CD4-positive, alpha-beta T cell treated with Interleukin-12 subunit alpha and Interleukin-12 subunit beta, for 1 hour (primary cell): ENCODE measurements at places on chromosomes 7 and 10.

GRCh38 chr10:45625879-45626278, 46.7 kb downstream of the ZFAND4 start:
- DNase-seq = no peak

DNA sequence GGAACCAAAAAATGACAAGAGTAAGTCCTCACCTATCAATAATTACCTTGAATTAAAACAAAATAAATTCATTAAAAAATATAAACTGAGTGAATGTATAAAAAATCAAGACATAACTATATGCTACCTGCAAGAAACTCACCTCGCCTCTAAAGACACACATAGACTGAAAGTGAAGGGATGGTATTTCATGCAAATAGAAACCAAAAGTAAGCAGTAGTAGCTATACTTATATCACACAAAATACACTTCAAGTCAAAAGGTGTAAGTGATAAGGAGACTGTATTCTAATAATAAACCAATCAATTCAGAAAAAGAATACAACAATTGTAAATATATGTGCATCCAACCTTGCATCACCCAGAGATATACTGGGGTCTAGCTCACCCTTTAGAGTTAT, 332.6 kb downstream of the SH2D4B start:
- DNase-seq = no peak

- DNase-seq = no peak
Measured at GRCh38 chr7:36469236-36469635, 79.6 kb downstream of the ANLN start.

GRCh38 chr10:122508021-122508420, 46.7 kb downstream of the HTRA1 start:
- DNase-seq = no peak

- no peak for DNase-seq
Measured at GRCh38 chr10:93422118-93422517, 60.0 kb downstream of the MYOF start.

DNA sequence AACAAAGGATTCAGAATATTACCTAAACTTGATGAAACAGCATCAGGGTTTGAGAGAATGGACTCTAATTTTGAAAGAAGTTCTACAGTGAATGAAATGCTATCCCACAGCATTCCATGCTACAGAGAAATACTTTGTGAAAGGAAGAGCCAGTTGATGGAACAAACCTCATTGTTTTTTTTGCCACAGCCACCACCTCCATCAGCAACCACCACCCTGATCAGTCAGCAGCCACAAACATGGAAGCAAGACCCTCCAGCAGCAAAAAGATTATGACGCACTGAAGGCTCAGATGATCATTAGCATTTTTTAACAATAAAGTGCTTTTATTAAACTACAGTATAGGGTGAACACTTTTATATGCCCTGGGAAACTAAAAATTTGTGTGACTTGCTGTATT, 98.7 kb downstream of the LRRC4 start:
- no peak for DNase-seq

DNA sequence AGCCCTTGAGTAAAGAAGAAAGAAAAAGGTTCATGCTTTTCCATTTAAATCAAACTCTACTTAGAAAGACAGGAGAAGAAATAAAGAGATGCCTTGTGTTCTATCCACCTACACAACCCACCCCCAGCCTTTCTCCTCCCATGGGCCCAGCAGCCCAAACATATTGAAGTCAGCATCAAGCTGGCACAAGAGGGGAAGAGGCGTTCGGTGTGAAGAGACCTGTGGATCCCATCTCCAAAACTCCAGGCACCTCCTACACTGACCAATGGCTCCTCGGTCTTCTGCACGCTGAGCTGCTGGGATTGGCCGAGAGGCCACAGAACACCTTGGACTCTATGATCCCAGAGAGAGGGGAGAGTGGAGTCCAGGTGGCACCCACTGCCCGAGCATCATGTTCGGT, 66.0 kb upstream of the CELF2 start:
- DNase-seq = no peak

DNA sequence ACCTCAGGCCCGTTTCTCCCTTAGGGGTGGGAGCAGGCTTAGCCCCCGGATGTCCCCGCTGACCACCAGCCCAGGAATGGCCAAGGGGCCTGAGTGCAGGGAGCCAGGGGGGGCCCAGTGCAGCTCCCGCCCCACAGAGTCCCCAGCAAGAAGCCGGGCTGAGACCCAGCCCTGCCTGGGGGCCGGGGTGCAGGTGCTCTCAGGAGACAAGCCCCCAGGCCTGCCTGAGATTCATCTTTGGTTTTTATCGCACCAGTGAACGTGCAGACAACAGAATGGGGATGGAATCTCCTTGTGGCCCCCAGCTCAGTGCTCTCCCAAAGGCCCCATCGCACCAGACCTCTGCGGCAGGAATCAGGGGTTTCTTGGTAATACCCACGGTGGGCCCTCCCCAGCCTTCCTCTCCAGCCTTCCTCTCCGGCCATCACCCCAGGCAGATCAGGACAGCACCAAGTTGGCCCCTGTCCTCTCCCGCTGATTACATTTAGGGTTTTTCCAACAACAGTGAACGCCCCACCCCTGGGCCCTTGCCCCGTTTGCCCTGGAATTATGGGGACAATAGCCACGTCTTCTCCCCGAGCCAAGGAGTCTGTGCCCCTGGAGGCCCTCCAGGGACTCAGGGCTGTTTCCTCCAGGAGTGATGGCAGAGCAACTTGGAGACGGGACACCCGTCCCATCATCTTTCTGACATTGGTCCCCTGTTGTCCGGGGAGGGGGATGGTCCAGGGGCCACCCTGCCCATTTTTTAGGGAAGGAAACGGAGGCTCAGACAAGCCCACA, 22.4 kb downstream of the ADAP1 start:
- no peak for DNase-seq

DNA sequence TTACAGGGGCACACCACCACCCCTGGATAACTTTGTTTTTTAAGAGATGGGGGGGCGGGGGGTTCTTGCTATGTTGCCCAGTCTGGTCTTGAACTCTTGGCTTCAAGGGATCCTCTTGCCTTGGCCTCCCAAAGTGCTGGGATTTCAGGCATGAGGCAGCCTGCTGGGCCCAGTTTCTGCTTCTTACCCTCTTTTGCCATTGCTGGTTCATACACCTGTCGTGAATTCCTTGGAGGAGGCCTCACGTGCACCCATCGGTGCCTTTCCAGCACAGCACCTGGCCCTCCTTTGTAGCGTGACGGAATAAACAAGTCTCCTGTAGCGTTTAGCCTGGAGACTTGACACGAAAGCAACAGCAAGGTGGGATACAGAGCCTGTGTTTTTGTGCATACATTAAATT, 75.5 kb downstream of the CARD11 start:
- DNase-seq = no peak

GRCh38 chr7:111339006-111339405, 223.3 kb downstream of the IMMP2L start:
- no peak for DNase-seq

DNA sequence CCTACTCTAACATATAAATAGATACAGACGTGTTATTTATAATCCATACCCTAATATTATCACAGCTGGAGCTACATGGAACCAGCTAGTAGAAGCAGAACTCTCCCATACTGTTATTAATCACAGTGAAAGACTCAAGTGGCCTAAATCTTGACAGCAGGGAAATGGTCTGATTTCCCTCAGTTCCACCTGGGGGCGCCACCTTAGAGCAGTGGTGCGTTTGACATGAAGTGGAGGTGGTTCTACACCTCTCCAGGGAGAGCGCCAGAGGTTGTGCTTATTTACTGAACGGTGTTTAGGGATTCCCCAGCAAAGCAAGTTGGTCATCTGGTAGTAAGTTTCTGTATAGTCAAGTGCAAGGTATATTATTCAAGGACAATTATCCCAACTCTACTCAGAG, 17.6 kb downstream of the DNTT start:
- DNase-seq = no peak

- DNase-seq = no peak
Measured at GRCh38 chr10:35942057-35942456, 300.0 kb upstream of the FZD8 start.

GRCh38 chr7:158422887-158423560, 164.6 kb downstream of the PTPRN2 start:
- DNase-seq = no peak

DNA sequence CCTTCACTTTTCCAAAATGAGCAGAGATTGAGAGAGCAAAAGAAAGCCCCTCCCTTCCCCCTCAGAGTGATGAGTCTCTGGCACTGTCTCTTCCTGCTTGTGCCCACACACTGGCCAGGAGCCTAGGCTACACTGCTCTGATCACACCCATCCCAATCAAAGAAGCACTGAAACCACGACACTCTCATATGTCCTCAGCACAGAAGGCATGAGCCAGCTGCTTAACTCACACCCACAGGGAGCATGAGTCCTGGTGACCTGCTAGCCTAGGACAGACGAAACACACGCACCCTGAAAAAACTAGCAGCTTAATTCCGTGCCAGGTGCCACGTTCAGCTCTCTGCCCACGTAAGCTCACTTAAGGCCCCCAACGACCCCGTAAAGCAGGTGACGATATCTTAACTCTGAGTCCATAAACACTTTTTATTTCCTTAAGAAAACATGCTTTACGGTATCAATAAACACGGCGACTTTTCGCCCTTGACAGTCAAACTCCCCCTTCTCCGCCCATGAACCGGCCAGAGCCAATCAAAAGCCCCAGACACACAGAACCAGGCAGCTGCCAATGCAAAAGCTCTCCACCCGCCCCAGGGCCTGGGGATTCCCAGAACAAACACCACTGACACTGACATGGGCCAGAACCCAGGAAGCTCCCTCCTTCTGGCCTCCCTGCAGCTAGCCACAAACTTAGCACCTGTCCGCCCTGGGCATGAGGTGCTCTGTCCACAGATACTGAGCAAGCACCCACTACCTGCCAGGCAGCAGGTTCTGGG, 69.0 kb downstream of the TNRC18 start:
- DNase-seq = no peak

- DNase-seq = no peak
Measured at GRCh38 chr10:74231375-74231774, 80.4 kb downstream of the ADK start.

DNA sequence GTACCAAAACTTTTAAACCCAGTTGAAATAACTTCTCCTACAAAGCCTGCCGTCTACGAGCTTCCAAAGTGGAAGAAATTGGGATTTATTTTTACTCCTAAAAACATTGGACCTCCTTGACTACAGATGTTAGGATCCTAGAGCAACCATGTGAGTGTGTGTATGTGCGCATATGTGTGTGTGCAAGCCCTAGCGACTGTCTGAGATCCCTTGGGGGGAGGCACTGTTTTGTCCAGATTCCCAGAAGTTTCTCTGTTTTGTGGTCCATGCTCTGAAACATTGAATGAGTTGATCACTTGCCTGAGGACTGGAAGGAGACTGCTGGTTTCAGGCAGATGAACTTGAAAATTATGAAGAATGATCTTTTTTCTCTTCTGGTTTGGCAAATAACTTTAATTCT, 312.3 kb upstream of the ZNF32 start:
- no peak for DNase-seq

DNA sequence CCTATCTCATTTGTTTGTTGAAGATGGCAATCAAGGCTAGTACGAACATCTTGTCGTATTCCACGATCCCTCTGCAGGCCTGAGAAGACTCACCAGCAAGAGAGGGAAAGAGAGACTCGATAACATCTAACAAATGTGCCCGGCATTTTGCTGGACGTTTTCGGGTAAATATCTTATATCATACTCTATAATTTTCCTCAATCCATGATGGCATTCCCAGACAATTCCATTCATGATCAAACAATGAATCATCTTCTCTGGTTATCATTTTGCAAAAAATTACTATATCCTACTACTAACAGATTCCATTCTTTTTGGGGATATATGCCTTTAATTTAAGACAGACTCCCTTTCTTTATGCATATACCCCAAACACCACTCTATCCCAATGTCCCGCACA, 118.1 kb downstream of the TYW1B start:
- DNase-seq = no peak

DNA sequence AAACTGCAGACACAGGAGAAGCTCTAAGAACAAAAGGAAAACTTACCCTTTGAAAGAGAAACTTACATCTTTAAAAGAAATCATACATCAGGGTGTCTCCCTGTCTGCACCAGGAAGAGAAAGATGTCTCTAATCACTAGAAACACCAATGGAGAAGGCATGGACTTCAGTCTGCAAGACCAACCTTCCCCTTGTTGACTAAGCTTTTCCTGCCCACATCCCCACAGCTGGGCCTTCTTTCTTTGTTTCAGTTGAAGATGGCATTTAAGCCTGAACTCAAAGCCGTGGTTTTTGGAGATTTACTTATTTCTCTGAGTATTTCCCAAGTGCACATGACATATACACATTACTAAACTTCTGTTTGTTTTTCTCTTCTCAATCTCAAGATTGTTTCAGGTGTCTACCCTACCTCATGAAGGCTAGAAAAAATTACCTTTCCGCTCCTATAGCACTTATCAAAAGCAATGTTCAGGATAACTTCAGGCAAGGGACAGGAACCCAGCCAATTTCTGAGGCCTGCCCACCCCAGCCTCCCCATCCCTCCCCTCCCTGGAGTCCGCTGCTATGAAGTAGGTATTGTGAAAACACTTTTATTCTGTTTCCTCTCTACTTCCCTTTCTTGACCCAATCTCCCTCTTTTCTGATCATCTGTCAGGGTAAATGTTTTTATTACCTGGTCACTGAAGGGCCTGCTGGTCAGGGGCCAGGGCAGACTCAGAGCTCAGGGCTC, 2.8 kb upstream of the SLC29A3 start:
- no peak for DNase-seq

GRCh38 chr10:131082201-131082850, 229.2 kb downstream of the TCERG1L start:
- no peak for DNase-seq

DNA sequence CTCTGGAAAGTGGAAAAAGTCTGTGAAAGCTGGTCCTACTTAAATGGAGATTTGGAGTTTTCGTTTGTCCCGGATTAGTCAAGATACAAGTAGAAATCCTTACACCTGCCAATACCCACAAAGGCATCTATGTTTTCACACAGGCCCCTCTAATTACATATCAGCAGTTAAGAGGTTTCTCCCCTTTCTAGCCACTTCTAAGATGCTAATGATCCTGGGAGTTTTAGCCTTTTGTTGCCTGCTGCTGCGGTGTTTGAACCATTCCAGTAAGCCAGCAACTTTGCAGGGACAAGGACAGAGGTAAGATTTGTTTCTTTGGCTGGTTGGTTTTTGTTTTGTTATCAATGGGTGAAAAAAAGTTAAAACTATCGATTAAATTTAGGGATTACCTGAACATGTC, 5.8 kb upstream of the C1QL3 start:
- no peak for DNase-seq

DNA sequence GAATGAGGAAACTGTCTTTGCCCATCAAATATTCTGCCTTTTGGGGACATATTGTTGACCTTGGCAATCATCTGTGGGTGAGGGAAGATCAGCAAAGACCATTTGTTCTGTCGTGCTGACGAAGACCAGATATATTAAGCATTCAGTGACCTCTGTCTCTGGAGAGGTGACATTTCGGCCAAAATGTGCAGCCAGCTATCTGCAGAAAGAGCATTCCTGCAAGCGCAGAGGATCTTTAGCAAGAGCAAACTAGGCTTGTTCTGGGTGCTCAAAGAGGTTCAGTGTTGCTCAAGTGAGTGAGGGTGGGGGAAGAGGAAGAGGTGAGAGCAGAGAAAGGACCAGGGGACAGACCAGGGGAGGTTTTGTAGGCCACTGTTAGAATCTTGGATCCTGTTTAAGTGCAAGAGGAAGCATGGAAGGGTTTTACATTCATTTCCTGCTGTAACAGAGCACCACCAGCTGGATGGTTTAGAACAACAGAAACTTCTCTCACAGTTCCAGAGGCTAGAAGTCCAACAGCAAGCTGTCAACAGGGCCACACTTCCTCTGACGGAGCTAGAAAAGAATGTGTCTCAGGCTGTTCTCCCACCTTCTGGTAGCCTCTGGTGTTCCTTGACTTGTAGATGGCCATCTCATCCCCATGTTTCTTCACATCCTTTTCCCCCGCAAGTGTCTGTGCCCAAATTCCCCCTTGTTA, 11.2 kb downstream of the C10orf120 start:
- no peak for DNase-seq
